ENCODE measurements at places on chromosomes 7 and 10. TPM values are rescaled to one million over a fixed set of nuclear protein-coding genes. Genes with fewer than 3 reads are reported as not detected.

GRCh38 chr7:139479620-139480019 is 3.9 kb downstream of the KLRG2 start:
- H3K4me1 ChIP-seq = peaks cover 17% of the 10 kb centered on the region
- no peak overlapping the region for H3K27ac ChIP-seq
- H3K27me3 ChIP-seq = peaks cover 32% of the 10 kb centered on the region
- H3K36me3 ChIP-seq = no peaks in the 10 kb centered on the region
- H3K4me3 ChIP-seq = no peak overlapping the region

DNA sequence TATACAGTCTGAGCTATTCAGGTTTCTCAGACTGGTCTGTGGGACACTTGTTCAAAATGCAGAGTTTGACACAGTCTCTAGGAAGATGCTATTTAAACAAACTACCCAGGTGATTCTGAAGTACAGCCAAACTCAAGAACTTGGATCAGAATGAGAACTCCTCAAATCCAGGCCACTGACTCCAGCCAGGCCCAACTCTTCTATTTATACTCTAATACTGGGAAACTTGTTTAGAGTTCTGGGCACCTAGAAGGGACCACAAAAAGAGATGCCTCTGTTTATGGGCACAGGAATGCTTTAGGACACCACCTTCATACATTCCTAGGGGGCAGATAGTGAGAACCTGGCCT is 40.1 kb upstream of the ADD3 start:
- no peaks in the 10 kb centered on the region for H3K36me3 ChIP-seq
- no peaks in the 10 kb centered on the region for H3K27me3 ChIP-seq
- DNase-seq = no peak
- H3K4me3 ChIP-seq = no peak overlapping the region
- H3K4me1 ChIP-seq = peaks cover 18% of the 10 kb centered on the region
- H3K27ac ChIP-seq = no peak overlapping the region

DNA sequence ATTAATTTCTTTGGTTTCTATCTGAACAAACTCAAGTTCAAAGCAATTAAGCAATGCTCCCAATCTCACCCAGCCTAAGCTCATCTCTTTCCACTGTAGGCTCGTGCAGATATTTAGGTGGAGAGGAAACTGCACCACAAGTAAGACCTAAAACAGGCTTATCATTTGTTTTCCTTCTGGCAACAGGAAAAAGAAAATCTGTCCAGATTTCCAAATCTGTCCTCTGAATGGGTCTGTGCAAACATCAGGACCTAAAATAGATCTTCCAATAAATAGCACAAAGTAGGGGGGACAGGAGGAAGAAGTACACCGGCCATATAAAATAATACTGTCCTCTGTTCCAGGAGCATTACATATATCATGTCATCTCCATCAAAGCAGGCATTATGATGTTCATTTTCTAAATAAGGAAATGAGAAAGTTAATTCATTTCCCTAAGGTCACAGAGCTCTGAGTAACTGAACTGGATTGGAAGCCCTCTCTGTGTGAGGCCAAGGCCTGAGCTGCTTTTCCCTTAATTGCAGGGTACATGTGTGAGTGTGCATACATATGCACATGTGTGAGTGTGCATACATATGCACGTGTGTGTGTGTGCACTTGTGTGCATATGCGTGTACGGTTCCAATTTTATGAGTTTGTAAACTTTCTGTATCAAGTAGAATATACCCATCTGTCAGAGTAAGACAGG is 92.8 kb upstream of the PARD3 start:
- H3K27me3 ChIP-seq = no peaks in the 10 kb centered on the region
- H3K4me1 ChIP-seq = no peaks in the 10 kb centered on the region
- no peak overlapping the region for H3K27ac ChIP-seq
- no peaks in the 10 kb centered on the region for H3K36me3 ChIP-seq
- H3K4me3 ChIP-seq = no peak overlapping the region

GRCh38 chr10:14616955-14617730 is 157.6 kb downstream of the FAM107B start:
- DNase-seq = no peak
- no peaks in the 10 kb centered on the region for H3K27me3 ChIP-seq
- peaks cover 18% of the 10 kb centered on the region for H3K4me1 ChIP-seq

DNA sequence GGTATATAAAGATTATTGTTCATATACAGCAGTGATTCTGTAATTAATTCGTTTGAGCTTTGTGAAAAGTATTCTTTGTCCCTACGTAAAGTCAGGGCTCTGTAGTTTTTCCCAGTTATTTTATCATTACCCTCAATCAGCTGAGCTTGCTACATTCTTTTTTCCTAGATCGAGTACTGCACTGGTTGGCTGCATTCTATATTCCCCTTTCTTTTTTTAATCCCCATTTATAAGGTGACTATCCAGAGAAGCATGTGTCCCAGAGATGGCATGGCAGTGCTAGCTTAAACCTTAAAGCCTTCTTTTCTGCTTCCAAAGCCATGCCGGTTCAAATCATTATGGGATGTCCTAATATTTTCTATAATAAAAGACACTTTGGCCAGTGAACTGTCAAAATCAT is 230.1 kb upstream of the CELF2 start:
- peak overlapping the region; percentile 27 for H3K27ac ChIP-seq
- no peak for DNase-seq

- DNase-seq = no peak
- H3K36me3 ChIP-seq = no peaks in the 10 kb centered on the region
- no peak overlapping the region for H3K27ac ChIP-seq
- H3K4me3 ChIP-seq = no peak overlapping the region
Measured at GRCh38 chr7:151187409-151188251, 580 bp upstream of the ASB10 start.

DNA sequence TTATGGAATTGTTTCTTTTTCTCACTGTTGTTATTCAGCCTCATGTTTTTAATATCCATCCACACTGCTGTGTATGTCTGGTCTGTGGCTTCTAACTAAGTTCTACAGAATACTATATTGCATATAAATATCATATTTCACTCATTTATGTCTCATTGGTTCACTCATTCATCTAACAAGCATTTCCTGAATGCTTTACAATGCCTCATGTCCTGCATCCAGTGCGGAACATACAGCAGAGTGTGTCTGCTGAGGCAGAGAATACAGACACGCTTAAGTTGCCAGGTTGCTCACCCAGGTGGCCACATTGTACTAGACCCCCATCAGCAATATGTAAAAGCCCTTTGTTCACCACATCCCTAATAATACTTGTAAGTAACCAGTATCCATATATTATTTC is 111.8 kb upstream of the CNTNAP2 start:
- no peaks in the 10 kb centered on the region for H3K4me1 ChIP-seq
- H3K27me3 ChIP-seq = no peaks in the 10 kb centered on the region
- no peak overlapping the region for H3K27ac ChIP-seq

- H3K4me1 ChIP-seq = no peaks in the 10 kb centered on the region
- no peak overlapping the region for H3K4me3 ChIP-seq
- no peak overlapping the region for H3K27ac ChIP-seq
- no peak for DNase-seq
- H3K27me3 ChIP-seq = no peaks in the 10 kb centered on the region
Measured at GRCh38 chr7:10855583-10855982, 118.1 kb upstream of the PHF14 start.

Gene CALD1
- 140 TPM for total RNA-seq

Gene MARCHF5
- total RNA-seq = 28.3 TPM

Gene ANKRD2
- total RNA-seq = 0.35 TPM

Gene FRG2B
- not detected for total RNA-seq

All from lower lobe of right lung (tissue), 2 donors.